Activated T-helper 2 cell treated with anti-CD3 and anti-CD28 coated beads, Interferon-gamma antibody, Interleukin-2, Interleukin-4, amounts not matched to agents 10 μg/mL and 5 μg/mL and 100 μg/mL, durations not matched to agents 14 hours and 24 hours and 36 hours (primary cell): ENCODE measurements at places on chromosomes 4 and X.

DNA sequence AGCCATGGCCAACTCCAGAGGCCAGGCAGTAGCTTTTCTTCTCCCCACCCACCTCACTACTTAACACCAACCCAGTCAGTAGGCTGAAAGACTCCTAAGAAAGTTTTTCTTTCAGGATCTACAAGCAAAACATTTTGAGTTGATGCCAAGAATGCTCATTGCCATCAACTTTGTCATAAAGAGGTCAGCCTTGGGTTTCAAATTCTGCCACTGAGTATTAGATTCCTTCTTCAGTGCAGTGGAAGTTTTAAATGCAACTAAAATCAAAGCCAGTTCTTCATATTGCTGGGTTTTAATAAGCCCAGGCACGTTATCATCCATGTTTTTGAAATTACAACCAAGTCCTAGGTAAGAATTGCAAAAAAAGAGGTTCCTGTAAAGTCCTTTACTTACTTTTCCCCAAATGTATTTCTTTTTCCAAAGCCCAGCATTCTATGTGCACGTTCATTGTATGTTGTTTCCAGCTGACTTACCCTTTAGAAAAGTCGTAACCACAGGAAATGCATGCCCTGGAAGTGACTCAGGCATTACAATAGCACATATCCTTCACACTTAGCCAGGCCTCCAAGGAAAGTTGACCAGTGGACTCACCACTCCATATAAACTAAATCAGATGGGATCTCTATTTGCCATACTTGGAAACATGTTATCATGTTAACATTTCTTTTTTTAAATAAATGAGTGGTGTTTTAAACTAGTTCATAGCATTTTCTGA lies 229.9 kb downstream of the SOX3 start:
- H3K4me1 ChIP-seq = no peaks in the 10 kb centered on the region
- no peak overlapping the region for H3K27ac ChIP-seq
- H3K36me3 ChIP-seq = no peaks in the 10 kb centered on the region
- no peak for DNase-seq

GRCh38 chr4:10035130-10035529 lies 13.8 kb upstream of the SLC2A9 start:
- no peak overlapping the region for H3K4me3 ChIP-seq
- no peak overlapping the region for H3K27ac ChIP-seq
- H3K4me1 ChIP-seq = peaks cover 10% of the 10 kb centered on the region
- peaks cover 3% of the 10 kb centered on the region for H3K27me3 ChIP-seq
- no peaks in the 10 kb centered on the region for H3K36me3 ChIP-seq

DNA sequence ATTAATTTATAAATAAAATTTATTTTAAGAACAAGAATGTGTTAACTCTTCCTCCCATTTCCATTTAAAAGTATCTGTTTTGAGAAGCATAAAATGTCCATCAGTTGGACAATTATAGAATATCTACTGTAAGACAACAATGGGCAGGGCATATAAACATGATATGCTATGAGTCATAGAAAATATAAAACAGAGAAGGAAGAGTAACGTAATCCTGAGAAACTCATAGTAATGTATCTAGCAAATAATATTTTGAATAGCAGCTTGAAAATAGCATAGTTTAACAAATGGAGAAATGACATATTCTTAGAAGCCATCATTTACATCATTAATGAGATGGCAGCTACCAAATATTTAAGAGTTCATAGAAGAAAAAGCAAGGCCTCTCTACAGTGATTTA lies 820.3 kb upstream of the PCDH10 start:
- no peak overlapping the region for H3K27ac ChIP-seq
- no peak overlapping the region for H3K4me3 ChIP-seq
- DNase-seq = no peak
- no peaks in the 10 kb centered on the region for H3K36me3 ChIP-seq
- H3K27me3 ChIP-seq = no peaks in the 10 kb centered on the region

- no peak within 1 kb of the TSS for H3K4me3 ChIP-seq
- no peaks in the 10 kb centered on the region for H3K4me1 ChIP-seq
- H3K27me3 ChIP-seq = no peaks in the 10 kb centered on the region
- no peaks in the 10 kb centered on the region for H3K36me3 ChIP-seq
- no peak for DNase-seq
Observed at GRCh38 chrX:111411983-111412382, at the start of gene DCX. Gene DCX, minus strand, starts transcription at chrX:111412192. Its CDS starts 1,794 bp downstream, at chrX:111410398.

DNA sequence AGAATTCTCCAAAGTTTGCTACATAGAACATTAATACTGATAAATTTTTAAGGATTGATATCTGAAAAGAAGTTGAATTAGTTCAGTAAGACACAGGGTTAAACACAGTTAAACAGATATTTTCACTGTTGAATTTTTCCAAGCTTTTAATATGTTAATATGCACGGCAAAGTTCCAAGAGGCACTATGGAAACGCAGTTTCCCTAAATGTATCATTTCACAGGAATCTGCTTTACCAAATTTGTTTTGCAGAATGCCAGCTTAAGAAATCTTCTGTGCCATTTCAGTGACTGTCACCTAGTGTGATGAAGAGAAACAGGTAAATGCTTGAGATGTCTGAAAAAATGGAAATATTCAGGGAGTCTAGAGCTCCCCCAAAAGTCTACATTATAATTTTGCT lies 395.9 kb upstream of the GRIA3 start:
- no peaks in the 10 kb centered on the region for H3K4me1 ChIP-seq
- DNase-seq = no peak
- H3K4me3 ChIP-seq = no peak overlapping the region

DNA sequence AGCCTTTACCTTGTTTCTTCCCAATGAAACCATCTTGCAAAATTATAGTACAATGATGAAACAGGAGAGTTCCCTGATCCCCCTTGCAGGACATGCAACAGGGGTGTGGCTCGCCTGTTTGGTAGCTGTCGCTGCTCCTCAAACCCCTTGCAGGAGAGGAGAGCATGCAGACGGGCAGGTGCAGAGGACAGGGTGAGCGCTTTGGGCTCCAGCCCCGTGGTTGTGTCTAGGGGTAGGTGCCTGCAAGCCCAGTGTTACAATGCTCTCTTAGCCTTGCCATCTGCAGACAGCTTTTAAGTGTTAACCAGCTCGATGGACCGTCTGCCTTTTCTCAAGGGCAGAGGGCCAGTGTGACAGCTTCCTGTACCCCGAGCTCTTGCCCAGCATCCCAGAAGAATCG lies 102.0 kb downstream of the TAB3 start:
- peaks cover 2% of the 10 kb centered on the region for H3K27me3 ChIP-seq
- H3K27ac ChIP-seq = no peak overlapping the region
- no peak for DNase-seq
- no peak overlapping the region for H3K4me3 ChIP-seq
- peaks cover 6% of the 10 kb centered on the region for H3K4me1 ChIP-seq

DNA sequence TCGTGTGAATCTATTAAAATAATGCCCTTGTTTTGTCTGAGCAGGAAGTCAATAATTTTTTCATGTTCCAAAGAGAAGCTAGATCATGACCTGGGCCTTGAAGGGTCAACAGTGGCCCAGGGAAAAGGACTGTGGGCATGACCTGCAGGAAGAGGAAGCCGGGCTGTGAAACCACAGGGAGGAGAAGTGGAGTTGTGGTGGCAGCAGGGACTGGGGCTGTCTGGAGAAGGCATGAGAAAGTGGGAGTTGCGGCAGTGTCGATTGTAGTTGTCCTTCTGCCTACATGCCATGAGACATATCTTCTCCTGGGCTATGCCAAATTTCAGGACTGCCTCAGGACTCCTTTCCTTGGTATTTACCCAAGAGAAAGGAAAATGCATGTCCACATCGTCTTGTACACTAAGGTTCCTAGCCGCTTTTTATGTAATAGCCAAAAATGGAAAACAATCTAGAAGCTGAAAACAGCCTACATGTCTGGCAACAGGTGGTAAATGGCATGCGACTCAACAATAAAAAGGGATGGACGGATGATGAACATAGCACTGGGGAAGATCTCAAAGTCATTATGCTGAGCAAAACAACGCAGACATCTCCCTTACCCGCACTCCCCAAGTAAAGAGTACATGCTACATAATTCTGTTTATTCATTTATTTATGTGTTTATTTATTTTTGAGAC lies 13.6 kb upstream of the PTTG2 start:
- H3K4me3 ChIP-seq = no peak overlapping the region
- no peak for DNase-seq
- peaks cover 1% of the 10 kb centered on the region for H3K27me3 ChIP-seq
- peaks cover 8% of the 10 kb centered on the region for H3K4me1 ChIP-seq
- H3K27ac ChIP-seq = no peak overlapping the region

- H3K4me3 ChIP-seq = no peak overlapping the region
- no peak overlapping the region for H3K27ac ChIP-seq
- no peaks in the 10 kb centered on the region for H3K4me1 ChIP-seq
- no peaks in the 10 kb centered on the region for H3K27me3 ChIP-seq
- no peak for DNase-seq
Observed at GRCh38 chr4:174553828-174554227, 31.5 kb upstream of the HPGD start.
